ENCODE measurements at places on chromosomes 7 and 10.
A peak's percentile ranks its signal among the peaks of the same experiment; 100 is the strongest.

- DNase-seq = no peak
Observed at GRCh38 chr10:91569522-91569921, 63.3 kb downstream of the PPP1R3C start.

DNA sequence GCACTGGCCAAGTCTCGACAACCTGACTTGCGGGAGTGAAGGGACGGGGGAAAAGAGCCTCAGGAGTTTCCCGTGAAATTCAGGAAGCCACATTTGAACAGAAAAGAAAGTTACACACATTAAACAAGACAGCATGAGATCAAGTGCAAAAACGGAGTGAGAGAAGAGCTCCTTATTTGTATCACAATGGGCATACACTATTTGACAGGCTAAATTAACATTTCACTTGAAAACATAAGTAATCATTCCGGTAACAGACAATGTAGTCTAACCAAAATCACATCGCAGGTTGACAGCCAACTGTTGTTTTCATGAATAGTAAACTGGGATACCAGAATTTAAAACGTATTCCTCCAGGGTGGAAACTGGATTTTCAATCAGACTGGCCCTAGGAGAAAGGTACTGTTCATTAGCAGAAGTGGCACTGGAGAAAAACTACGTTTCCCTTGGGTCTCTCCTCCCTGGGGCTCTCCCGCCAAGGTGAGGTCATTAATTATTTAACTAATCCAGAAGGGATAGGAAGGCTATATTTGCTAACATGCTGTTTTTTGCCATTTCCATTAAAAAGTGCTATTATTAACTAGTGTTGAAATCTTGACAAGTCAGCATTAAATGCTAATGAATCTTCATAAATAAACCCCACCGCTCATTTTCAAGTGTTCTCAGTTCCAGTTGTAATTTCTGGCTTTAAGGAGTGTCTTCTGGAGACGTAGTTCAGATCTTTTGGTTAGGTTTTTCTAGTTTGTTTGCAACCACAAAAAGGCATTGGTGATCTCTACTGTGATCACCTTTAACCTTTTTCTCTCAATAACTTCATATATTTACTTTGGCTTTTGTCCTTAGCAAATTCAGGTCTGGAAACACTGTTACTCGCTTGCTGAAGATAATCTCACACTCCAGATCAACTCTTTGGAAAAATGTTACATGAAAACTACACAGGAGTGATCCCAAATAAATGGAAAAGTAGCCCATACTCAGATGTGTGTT, 25.1 kb downstream of the RHEB start:
- DNase-seq = no peak

DNA sequence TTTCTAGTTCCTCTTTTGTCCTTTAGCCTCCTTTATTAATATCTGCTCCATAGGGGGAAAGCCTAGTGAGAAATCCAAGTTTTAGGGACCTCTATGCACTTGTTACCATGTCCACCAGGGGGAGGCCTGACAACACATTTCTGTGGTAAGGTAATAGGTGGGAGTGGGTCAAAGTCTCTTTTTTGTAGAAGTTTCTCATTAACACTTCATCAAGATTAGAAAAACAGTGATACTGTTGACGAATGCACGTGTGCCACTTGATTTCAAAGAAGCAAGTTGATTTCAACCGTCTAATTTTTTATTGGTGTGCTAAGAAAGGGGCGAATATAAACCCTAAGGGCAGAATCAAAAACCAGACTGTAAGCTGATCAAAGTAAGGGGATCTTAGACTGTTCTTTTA, 30.6 kb downstream of the CISD1 start:
- DNase-seq = peak; percentile 35

DNA sequence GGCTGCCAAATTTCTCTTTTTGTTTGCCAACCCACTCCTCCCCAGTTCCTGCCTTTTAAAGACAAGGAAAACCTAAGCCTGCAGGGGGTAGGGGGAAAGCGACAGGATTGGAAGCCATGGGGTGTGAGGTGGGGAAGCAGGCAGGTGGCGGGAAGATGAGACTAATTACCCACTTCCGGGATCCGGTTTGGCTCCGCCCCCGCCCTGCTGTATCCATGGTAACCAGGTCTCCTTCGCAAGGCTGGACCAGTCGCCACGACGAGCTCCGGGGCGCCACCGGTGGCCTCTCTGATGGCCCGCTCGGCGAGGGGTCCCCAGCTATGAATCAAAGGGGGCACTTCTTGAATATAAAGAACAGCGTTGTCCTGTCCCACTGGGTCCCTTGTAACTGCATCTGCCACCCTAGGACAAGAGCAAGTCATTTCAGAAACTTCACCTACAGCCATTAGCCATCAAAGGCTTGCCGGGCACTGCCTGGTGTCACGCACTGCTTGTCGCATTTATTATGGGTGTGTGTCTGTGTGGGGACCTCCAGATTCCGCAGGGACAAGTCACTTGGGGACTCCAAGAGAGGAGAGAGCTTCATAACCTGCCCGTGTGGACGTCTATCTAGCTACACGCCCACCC, 55.4 kb upstream of the LMTK2 start:
- no peak for DNase-seq

DNA sequence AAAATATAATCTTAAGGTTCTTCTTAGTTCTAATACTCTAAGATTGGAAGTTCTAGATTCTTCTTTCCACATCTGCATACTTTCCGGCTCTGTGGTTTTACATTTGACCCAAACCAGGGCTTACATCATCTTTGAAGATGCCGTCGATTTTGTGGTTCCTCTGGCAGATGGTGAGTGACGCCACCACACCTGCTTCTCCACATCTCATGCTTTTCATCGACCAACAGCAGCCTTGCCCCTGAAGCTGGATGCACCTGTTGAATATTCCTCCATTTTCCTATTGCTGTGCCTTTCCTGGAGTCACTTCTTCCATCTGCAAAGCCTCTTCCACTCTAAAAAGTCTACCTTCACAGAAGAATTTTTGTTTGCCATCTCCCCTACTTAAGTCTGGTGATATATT, 121.3 kb downstream of the PRKCQ start:
- no peak for DNase-seq

- DNase-seq = no peak
Observed at GRCh38 chr10:70828923-70829322, 13.2 kb downstream of the SGPL1 start.

All from hematopoietic multipotent progenitor cell treated with erythropoietin and hydrocortisone succinate and interleukin-3 and kit ligand, for 15 days (in vitro differentiated cells).